DMS53 (cell line): ENCODE measurements at places on chromosomes 3 and 15.

DNA sequence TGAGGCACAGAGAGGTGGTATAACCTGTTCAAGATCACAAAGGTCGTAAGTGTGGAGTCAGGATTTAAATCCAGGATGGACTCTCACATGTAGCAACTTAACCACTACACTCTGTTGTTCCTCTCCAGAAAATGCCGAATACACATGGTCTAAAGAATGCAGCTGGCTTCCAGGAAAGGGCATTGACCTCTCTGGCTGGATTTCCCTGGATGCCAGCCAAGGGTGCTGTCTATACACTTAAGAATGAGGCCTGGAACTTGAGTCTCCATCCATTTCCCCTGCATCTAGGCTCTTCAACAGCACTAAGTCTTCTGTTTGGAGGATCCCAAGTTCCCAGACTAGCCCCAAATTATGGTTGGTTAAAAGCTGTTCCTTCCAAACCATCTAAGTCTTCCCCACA is 60.5 kb downstream of the CERS3 start:
- DNase-seq = no peak

GRCh38 chr3:8970971-8971589 is 7.8 kb upstream of the RAD18 start:
- peak; percentile 37 for DNase-seq

DNA sequence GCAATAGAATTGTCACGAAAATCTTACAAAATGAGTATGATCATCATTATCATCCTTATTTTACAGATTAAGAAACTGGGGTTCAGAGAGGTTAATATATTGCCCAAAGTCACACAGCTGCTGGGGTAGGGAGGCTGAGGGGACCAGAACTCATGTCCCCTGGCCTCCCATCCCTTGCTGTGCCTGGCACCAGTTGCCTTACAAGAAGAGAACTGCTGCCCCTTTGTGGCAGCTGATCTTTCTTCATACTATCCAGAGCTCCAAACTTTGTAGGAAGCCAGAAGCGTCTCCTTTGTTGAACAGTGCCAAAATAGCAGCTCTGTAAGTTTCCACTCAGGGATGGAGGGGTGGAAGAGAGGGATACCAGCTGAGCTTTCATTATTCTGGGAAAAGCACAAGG is 236.8 kb upstream of the TBC1D5 start:
- DNase-seq = no peak

- DNase-seq = no peak
Observed at GRCh38 chr3:144989807-144990206, 1018.2 kb downstream of the DIPK2A start.

- no peak for DNase-seq
Observed at GRCh38 chr15:88230823-88231222, 25.7 kb downstream of the NTRK3 start.

DNA sequence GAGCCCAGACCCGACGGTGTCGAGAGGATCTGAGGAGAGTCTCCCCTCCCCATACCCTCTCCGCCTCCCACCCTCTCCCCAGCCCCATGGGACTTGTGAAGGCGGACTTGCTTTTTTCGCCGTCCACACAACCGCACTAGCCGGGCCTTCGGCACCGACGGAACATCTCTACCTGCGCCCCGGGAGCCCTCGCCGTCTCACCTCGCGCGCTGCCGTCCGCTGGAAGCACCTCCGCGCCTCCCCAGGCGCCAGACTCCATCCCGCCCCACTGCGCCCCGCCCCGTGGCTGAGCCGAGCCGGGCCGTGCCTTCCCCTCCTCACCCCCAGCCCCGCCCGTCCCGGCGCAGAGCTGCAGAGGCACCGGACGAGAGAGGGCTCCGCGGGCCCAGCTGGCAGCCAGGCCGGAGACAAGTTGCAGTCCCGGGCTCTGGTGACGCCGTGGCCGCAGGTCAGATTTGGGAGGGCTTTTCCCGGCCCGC is at the start of the genes DUOX1 and DUOXA1:
TSS of gene DUOX1 (plus strand) at position 344 of the 479 bp plus-strand sequence. CDS start 1,973 bp downstream, outside the sequence.
TSS of gene DUOXA1 (minus strand) at position 229 of the 479 bp plus-strand sequence. CDS start 6,865 bp downstream, outside the sequence.
- peak; percentile 40 for DNase-seq

GRCh38 chr3:17290894-17291293 is 406.1 kb downstream of the PLCL2 start:
- no peak for DNase-seq

- no peak for DNase-seq
Observed at GRCh38 chr3:89364314-89364713, 256.9 kb downstream of the EPHA3 start.

DNA sequence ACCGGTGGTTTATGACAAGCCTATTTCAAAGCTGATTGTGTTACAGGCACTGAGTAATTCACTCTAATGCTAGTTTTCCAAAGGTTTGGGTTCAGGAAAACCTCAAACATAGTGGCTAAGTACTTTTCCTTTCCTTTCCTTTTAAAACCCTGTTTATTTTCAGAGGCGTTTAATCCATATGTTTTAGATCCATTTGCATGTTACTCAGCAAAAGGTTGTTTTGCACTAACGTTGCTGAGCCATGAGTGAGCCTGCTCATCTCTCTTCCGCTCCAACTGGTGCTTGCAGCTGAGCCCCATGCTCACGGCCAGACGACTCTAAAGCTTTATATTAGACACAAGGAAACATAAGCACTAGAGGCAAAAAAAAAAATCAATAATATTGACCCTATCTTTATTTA is 9.4 kb downstream of the CEMIP start:
- no peak for DNase-seq

GRCh38 chr3:141368062-141368924 is at the start of gene ZBTB38:
Gene ZBTB38, plus strand, starts transcription at chr3:141368504. Its CDS starts 73,885 bp downstream, at chr3:141442389.
- DNase-seq = peak; percentile 97

GRCh38 chr15:88744548-88745020 is 58.7 kb upstream of the ACAN start:
- no peak for DNase-seq

DNA sequence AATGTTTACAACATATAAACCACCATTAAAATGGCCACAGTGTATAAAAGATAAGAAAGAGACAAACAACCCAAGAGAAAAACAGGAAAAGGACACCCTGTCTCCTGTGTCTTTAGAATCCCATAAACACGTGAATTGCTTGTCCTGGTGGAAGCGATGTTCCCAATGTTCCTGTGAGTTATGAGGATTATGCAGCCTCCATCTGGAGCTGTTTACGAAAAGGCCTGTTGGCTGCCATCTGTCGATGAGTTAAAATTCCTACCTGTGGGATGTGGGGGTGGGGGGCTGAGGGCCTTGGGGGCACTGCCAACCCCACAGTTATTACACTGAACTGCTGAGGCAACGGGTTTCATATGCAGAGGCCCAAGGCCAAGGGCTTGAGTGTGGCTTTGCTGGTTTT is 13.6 kb downstream of the NISCH start:
- no peak for DNase-seq

GRCh38 chr3:157305392-157305791 is 131.3 kb upstream of the PTX3 start:
- no peak for DNase-seq

DNA sequence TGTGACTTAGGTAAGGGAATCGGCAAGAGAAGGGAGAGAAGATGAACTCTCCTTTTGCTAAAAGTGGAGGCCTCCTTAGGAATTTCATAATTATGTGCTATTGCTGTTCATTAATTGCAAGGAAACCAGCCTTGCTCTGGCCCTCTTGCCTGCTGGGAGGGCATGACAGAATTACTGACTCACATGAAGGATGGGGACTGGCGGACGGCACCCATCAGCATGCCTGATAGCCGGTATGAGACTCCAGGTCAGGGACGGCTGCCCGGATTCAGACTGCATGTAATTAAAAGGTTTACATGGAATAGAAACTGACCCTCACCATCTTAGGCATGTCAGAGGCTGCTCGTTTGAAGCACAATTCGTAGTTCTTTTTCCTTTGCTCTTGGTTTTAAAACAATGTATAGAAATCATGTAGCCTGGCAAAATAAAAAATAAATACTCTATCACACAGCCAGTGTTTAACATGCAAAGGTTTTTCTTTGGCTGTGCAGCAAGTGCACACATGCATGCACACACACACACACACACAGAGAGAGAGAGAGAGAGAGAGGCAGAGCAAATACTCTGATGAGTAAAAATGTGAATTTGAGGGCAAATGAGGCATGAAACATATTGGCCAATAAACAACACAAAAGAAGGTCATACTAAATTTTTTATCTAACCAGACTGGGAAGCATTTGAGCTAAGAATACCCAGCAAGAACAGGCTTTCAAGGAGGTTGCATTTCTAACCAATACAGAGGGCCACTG is 82.7 kb downstream of the FOXB1 start:
- DNase-seq = no peak
